Activated CD4-positive, alpha-beta T cell treated with anti-CD3 and anti-CD28 coated beads for 24 hours (primary cell): ENCODE measurements at places on chromosomes 3 and 15.

DNA sequence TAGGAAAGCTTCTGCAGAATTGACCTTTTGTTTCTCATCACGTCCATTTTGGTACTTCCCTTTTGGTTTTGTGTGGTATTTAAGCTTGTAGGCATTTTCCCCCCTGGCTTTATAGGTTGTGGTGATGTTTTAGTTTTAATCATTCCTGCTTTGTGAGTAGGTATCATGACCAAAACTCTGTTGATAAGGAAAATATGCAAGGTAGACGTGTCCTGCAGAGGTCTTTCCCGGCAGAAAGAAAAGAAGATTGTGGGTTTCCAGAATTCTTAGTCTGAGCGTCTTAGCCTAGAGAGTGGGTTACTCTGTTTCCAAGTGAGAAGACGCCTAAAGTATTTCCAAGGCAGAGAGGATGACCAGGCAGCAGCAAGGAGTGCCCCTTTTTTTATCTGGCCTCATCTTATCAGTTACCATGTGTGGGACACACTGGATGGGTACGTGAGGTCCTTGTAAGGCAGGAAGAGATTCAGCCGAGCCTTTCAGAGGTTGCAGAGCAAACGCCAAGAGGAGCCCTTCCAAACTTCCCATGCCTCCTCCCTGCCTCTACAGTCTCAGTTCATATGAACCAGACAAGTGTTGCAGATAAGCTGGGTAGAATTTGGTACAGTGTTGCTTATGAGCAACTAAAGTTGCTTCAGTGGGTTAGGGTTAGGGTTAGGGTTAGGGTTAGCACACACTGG is 58.8 kb downstream of the ARNT2 start:
- no peak for DNase-seq

DNA sequence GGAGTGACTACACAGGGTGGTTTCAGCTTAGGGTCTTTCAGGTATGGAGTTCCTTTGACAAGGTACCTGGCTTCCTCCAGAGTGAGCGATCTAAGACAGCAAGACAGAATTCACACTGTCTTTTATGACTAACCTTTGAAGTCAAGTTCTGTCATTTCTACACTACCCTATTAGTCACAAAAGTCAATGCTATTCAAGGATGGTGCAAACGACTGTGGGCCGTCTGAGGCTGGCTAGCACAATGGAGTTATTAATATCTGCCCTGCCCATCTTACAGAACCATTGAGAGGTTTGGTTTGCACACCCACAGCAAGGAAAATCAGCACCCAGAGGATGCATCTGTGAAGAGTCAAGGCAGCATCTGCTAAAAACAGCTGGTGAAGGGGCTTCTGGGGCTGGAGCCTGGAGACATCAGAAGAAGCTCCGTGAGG is 62.9 kb upstream of the XCR1 start:
- DNase-seq: no peak

GRCh38 chr15:48929661-48930060 is 34.1 kb downstream of the SHC4 start:
- DNase-seq: no peak

DNA sequence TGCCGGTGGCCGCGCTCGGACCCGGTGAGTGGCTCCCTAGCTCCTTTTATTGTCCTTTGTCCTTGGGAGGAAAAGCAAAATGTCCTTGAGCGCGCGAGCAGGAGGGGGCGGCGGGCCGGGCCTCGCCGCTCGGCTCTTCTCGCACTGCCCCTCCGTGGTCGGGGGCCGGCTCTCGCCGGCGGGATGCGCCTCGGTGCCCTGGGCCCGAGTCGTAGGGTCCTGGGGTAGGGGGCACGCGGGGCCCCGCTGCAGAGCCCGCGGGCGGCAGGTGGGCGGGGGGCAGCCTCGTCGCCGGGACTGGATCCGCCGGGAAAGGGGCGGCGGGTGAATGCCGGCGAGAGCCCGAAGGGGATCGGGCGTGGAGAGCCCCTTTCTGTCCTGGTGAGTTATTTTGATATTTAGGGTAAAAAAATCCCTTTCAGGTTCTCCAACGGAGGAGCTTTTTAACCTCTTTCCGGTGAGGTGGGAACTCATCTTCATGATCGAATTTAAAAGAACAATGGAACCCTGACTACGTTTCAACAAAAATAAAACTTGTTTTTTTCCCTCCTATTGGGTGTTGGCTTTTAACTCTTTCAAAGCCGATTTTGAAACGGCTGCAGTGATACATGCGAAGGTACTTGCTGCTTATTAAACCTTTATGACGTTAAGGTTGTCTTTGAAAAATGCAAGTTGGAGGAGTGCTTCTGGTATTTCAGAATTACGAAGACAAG is 16.8 kb upstream of the CHD2 start:
- no peak for DNase-seq

DNA sequence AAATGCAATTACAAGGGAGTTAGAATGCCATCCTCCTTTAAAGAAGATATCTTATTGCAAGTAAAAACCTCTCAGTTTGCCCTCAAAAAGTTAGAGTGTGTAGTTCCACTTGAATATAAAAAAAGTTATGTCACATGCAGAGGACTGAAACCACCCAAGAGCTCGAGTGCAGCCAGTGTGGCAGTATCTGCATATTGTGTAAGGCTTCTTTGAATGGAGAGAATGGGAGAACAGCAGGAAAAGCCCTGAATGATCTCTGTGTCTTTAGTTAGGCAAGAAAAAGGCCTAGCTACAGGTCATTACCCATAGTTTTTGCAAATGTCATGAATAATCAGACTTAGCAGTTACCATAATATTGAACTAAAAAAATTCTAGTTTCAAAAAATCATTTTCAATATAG is 13.9 kb upstream of the TEX9 start:
- no peak for DNase-seq

DNA sequence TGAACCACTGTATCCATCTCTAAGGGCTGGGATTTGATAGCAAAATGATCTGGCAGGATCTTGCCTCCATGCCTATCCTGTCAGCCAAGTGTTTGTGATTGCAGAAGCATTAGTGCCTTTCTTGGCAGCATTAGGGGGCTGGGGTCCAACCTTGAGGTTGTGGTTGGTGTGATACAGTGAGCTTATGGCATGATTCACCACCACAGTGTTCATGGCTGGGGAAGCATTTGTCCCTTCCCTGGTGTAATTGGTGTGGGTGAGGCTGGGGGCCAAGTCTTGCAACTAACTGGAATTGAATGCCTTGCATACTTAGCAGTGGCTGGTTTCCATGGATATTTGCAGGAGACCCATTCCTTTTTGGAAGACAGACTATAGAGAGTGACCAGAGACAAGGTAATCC is 271.0 kb upstream of the TBL1XR1 start:
- no peak for DNase-seq

DNA sequence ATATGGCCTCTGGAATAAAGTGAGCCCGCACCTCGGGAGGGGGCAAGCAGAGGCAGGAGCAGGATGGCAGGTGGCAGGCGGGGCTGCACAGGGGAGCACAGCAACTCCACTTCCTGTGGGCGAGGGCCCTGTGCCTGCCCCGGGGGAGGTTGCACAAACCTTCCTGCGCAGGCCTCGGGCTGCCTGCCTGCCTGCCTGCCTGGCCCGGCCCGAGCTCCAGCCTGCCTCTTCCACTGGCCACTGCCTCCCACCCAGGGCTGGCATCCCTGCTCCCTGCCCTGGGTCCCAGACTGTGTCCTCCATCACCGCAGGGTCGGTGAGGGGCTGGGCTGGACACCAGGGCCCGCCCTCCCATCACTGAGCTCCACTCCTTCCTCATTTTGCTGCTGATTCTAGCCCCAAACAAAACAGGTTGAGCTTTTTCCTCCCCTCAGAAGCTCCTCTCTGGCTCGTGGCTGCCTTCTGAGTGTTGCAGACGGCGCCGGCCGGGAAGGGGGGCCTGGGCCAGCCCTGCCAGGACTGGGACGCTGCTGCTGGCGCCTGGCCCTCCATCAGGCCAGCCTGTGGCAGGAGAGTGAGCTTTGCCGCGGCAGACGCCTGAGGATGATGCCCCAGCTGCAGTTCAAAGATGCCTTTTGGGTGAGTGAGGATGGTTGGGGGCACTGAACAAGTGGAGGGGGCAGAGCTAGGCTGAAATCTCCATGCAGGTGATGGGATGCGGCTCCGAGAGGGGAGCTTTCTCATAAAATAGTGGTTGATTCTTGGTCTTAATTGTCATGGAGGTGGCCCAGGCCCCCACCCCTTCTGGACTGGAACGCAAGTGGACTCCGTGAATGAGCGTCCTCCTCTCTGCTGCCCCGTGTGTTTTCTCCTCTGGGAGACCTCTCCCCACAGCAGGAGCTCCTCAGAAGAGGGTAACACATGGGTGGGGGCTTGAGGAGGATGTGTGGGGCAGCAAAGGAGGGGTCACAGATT is at the start of gene PSTPIP1:
Gene PSTPIP1, plus strand, starts transcription at position 156 of the 975 bp plus-strand sequence. Its CDS starts 448 bp downstream, at position 604.
- DNase-seq: peak; percentile 41

- DNase-seq: no peak
Observed at GRCh38 chr3:41369838-41370237, 170.5 kb downstream of the CTNNB1 start.

DNA sequence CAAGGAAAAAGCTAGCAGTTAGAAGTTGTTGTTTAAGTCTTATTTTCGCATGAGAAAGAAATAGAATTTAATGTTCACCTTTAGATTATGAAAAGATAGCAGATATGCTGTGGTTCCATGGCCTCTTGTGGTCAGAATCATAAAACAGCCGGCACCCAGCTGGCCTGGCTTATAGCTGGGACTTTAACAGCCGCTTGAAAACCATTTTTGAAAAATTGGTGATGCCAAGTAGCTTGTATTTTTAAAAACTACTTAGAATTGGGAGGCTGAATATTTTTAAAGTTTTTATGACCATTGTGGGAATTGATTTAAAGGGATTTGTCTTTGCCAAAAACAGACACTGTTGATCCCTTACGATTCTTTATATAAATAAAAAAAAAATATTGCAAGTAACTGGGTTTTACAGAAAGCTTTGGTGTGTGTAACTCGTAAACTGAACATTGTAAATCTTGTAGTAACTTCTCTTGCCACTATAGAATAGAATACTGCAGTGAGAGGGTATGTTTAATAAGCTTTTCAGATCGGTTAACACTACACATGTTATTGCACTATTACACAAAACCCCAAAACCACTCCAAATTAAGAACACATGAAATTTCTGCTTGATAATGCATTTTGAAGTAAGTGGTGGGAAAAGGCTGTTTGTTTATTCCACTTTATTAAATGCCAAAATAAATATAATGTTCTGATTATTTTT is 6.6 kb downstream of the ARRDC4 start:
- no peak for DNase-seq

DNA sequence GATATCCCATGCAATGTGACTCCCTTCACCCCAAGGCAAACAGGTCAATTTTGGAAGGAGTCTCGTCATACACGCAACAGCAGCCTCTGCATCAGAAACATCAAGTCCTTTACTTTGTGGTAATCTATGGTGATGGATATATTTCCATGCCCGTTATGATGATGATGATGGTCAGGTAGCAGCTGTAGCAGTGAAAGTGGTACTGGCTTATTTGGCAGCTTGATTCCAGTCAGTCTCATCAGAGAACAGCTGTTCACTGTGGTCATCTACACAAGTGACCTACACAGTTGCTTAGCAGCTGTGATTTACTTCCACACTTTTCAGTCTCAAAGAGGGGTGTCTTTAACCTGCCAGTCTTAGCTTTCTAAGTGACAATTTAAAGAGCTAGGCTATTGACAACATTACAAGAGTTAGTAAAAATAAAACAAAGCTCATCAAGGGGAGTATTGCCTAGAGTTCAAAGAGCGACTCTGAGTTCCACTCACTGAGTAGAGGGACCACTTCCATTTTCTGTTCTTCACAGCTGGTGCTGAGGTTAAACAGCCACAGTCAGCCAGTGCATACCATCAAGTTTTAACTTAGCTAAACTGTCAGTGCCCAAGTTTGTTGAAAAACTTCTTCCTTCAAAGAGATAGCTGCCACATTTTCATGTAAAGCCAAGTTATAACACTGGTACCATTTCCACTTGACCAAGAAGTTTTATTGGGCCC is 587.4 kb upstream of the KCNMB2 start:
- DNase-seq: no peak

- DNase-seq: no peak
Observed at GRCh38 chr3:27880969-27881892, 159.1 kb upstream of the EOMES start.

DNA sequence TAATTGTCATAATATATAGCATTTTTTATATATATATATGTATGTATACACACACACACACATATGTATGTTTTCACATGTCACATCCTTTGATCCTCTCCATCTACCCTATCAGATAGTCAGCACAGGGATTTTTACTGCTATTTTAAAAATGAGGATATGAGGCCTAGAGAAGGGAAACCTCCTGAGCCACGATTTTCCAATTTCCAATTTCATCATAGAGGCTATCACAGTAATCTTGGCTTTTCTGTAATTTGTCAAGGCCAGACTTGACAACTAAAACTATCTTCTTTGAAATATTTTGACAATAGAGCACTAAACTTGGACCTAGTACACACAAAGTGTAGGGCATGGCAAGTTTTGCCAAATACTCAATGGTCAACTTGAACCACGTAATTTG is 42.5 kb downstream of the IL1RAP start:
- no peak for DNase-seq

DNA sequence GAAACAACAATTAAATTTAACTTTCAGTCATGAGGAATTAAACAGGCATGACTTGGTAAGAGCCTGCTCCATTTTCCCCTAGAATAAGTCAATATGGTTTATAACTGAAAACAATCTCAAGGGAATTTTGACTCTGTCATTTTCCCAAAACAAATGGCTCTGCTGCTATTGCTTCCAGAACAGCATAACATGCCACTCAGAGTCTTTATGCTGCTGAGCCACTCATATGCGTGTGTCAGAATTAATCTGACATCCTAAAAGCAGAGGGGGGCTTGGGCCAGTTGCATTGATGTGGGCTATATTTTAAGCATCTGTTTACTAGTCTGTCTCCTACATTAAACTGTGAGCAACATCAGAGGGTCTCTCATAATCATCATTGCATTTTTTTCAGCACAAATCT is 111.1 kb upstream of the ABI3BP start:
- DNase-seq: no peak

- DNase-seq: no peak
Observed at GRCh38 chr3:8442993-8443650, 58.5 kb upstream of the LMCD1 start.

DNA sequence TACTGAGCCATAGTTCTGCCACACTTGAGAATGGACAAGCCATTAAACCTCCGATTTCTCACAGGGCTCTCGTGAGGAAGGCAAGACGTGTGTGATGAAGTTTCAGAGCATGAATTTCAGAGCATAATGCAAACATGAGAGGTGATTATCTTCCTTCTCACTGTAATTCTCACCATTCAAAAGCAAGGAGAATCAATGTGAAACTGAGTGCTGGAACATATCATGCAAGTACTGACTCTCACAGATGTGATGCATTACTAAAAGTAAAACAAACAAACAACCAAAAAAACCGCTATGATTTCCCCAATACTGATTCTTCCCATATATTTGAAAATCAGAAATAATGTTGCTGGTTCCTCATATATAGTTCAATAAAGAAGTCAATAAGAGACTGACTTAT is 23.7 kb downstream of the P3H2 start:
- DNase-seq: no peak

GRCh38 chr15:75947092-75947491 is 43.4 kb downstream of the FBXO22 start:
- no peak for DNase-seq
